ENCODE measurements at places on chromosomes 12 and 14. TPM values are rescaled to one million over a fixed set of nuclear protein-coding genes. Genes with fewer than 3 reads are reported as not detected.
A peak's percentile ranks its signal among the peaks of the same experiment; 100 is the strongest.

GRCh38 chr12:52083638-52083996 is 4.1 kb downstream of the SMIM41 start:
- DNase-seq, result no peak
- H3K4me1 ChIP-seq, result peaks cover 67% of the 10 kb centered on the region
- no peak overlapping the region for H3K4me3 ChIP-seq
- no peaks in the 10 kb centered on the region for H3K27me3 ChIP-seq
- H3K27ac ChIP-seq, result no peak overlapping the region

DNA sequence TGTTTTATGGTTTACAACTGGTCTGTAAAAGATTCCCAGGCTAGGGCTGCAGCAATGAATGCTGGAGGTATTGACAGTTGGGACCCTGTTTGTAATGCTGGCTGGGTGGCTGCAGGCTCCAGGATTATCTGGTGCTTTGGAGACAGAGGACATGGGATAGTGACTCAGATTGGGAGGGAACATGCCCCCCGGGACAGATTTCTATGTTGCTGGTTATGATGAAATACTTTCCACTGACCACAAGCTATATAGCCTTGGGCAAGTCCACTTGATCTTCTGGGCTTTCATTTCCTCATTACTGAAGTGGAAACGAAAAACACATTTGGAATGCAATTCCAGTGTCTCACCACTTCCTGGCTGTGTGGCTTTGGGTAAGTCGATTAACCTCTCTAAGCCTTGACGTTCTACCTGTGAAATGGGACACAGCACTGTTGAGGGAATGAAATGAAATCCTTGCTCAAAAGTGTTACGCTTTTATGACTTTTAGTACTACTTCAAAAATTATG is 6.3 kb upstream of the TPCN1 start:
- no peaks in the 10 kb centered on the region for H3K4me1 ChIP-seq
- H3K27ac ChIP-seq, result peak overlapping the region; percentile 58
- no peaks in the 10 kb centered on the region for H3K27me3 ChIP-seq

- DNase-seq, result peak; percentile 15
- H3K4me1 ChIP-seq, result no peaks in the 10 kb centered on the region
- H3K27ac ChIP-seq, result no peak overlapping the region
Measured at GRCh38 chr12:67630373-67631088, 18.0 kb upstream of the DYRK2 start.

DNA sequence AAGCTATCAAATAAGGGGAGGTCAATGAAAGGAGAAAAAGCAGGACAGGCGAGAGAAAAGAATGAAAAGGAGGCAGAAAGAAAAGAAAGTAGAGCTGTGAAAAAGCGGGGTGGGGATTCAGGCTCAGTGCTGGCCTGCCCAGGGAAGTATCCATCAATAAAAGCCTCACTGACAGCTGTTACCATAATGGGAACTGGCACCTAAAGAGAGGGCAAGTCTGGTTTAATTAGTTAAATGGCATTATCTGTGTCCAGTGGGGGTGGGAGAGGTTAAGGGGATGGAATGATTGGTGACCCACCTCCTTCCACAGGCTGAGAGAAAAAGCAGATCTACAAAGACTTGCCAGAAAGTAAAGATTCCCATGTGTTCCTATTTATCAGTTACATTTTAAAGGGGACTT is 7.4 kb downstream of the SALL2 start:
- H3K27me3 ChIP-seq, result no peaks in the 10 kb centered on the region
- no peaks in the 10 kb centered on the region for H3K4me1 ChIP-seq
- no peak for DNase-seq
- H3K4me3 ChIP-seq, result no peak overlapping the region
- H3K27ac ChIP-seq, result no peak overlapping the region
- H3K36me3 ChIP-seq, result no peaks in the 10 kb centered on the region

- H3K27ac ChIP-seq, result no peak overlapping the region
- no peaks in the 10 kb centered on the region for H3K4me1 ChIP-seq
- no peak overlapping the region for H3K4me3 ChIP-seq
- H3K27me3 ChIP-seq, result no peaks in the 10 kb centered on the region
Measured at GRCh38 chr14:51490205-51490604, 161.5 kb upstream of the FRMD6 start.

DNA sequence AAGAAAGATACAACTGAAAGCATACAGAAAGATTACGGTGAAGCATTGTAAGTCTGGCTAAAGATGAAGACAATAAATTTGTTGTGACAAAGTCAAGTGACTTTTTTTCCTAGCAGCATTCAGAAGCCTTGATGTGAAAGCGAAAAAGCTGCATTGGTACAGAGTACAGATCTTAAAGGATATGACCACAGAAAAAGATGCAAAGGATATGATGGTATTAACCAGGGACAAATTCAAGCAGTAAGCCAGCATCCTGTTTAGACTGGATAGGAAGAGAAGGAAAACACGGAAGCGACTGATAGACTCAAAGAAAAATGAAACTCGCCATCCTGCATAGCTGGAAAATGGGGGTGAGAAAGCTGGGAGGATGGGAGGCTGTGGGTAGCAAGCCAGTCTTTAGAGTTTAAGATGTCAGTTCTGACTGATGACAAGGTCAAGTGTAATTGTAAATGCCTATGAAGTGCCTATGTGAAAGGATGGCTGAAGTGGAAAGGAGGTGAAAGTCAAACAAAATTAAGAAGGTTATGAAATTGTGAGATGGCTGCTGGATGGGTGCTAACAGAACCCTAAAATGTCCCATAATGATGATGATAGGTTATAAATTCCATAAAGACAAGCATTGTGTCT is 92.4 kb downstream of the PHLDA1 start:
- no peak for DNase-seq
- H3K36me3 ChIP-seq, result no peaks in the 10 kb centered on the region

- no peak overlapping the region for H3K4me3 ChIP-seq
- no peak for DNase-seq
- no peak overlapping the region for H3K27ac ChIP-seq
Measured at GRCh38 chr12:80837342-80837978, 100.3 kb downstream of the LIN7A start.

DNA sequence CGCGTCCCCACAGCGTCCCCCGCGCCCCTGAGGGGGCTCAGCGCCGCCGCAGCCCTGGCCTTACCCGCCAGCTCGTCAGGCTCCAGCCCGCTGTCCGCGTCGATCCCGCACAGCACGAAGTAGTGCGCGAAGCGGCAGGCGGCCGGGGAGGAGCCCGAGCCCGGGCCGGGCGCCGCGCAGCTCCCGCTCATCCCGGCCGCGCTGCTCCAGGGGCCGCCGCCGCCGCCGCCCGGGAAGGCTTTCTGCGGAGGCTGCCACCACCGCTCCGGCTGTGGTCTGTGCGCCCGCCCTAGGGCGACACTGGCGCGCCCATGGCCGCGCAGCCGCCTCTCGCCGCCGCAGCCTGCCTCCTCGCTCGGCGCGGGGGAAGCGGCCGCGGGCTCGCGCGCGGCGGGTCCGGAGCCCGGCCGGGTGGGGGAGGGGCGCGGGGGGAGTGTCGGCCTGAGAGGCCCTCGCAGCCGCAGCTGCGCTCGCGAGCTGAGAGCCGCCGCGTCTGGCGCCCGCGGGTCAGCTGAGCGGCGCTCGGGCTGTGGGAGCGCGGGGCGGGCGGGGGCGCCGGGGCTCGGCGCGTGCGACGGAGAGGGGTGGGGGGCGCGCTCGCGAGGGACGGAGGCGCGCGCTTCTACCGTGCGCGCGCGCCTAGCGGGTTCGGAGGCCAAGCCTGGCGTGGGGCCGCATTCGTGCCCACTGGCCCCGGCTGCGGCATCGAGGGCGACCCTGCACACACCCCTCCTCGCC is at the start of gene DENND5B:
TSS of gene DENND5B (minus strand) at position 495 of the 738 bp plus-strand sequence. CDS start at position 191, 304 bp downstream.
- H3K36me3 ChIP-seq, result no peaks in the 10 kb centered on the region
- H3K4me1 ChIP-seq, result peaks cover 27% of the 10 kb centered on the region
- DNase-seq, result peak; percentile 55
- peak within 1 kb of the TSS; percentile 73 for H3K4me3 ChIP-seq
- H3K27me3 ChIP-seq, result no peaks in the 10 kb centered on the region
- peak within 1 kb of the TSS; percentile 94 for H3K27ac ChIP-seq

- no peak for DNase-seq
- H3K4me1 ChIP-seq, result no peaks in the 10 kb centered on the region
- H3K4me3 ChIP-seq, result no peak overlapping the region
- H3K36me3 ChIP-seq, result no peaks in the 10 kb centered on the region
Measured at GRCh38 chr12:97681612-97682504, 219.3 kb downstream of the RMST start.

DNA sequence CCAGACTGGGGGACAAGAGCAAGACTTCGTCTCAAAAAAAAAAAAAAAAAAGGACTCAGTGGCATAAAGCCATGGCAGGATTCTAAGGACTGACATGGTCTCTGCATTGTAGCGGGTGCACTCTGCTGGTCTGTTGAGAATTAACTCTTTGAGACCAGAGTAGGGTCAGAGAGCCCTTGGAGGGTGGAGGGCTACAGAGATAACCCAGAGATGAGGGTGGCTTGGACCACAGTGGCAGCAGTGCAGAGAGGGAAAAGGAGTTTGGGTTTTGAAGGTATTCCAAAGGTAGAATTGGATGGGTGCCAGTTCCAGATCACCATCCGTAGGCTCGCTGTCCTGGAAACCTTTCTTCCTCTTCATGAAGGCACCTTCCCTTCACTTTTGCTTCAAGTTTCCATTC is 14.3 kb upstream of the DYNC1H1 start:
- H3K27ac ChIP-seq, result no peak overlapping the region
- no peak overlapping the region for H3K4me3 ChIP-seq
- no peak for DNase-seq
- no peaks in the 10 kb centered on the region for H3K36me3 ChIP-seq
- no peaks in the 10 kb centered on the region for H3K27me3 ChIP-seq

GRCh38 chr12:12191008-12191407 is 75.8 kb downstream of the LRP6 start:
- H3K27ac ChIP-seq, result no peak overlapping the region
- no peaks in the 10 kb centered on the region for H3K27me3 ChIP-seq
- DNase-seq, result no peak
- no peaks in the 10 kb centered on the region for H3K36me3 ChIP-seq
- peaks cover 27% of the 10 kb centered on the region for H3K4me1 ChIP-seq
- no peak overlapping the region for H3K4me3 ChIP-seq

DNA sequence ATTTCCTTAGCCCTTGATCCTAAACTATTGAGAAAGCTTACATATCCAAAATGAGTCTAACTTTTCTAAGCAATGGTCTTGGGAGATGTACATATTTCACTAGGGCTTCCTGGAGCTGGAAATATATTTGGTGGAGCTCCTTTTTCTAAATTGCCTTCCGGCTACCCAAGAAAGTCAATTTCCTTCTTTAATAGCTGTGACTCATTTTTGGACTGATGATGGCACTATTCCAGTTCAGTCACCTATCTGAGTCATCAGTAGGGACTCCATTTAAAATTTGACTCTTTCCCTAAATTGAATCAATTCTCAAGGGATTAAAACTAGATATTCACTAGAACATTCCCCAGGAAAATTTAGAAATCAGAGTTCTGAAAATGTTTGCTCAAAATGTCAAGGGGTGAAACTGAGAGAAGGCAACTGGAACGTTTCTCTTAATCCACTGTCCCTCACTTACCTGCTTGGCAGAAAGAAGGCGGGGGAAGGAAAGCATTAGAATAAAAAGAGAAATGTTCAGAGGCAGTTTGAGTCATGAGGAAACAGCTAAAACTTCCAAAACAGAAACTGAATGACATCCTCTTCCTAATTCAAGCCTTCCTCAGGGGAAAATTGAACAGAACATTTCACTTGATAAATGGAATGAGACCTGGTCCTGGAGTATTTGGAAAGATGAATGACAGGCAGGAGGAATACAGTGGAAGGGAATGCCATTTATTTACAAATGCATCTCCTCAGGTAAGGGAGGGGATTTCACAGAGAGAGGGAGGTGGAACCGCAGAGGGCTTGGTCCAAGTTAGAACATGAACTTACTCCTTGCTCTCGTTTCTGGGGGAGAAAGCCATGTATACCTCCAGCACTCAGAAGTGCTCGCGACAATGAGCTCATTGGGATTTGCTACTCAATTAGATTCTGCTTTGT is 91.2 kb downstream of the RGS6 start:
- H3K4me1 ChIP-seq, result no peaks in the 10 kb centered on the region
- no peak overlapping the region for H3K4me3 ChIP-seq
- no peaks in the 10 kb centered on the region for H3K27me3 ChIP-seq
- DNase-seq, result no peak
- H3K27ac ChIP-seq, result no peak overlapping the region

- no peaks in the 10 kb centered on the region for H3K36me3 ChIP-seq
- H3K4me1 ChIP-seq, result peaks cover 21% of the 10 kb centered on the region
- H3K27me3 ChIP-seq, result no peaks in the 10 kb centered on the region
Measured at GRCh38 chr14:32675433-32675832, 263.2 kb upstream of the NPAS3 start.

DNA sequence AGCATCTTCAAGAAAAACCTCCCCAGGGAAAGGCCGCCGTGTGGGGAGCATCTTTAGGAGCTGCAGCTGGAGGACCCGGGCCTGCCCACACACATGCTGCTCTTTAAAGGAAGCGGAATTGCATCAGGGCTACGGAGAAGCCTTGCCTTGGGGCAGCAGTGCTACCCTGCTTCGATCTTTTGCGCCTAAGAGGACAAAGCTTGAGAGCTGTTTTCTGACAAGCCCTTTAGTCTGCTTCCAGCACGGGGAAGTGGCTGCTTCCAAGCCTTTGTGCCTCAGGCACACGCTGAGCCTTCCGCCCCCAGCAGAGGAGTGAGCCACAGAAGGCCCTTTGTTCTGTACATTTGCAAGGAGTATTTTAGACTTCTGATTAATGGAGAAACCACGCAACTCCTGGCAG is 31.5 kb downstream of the COA8 start:
- no peak for DNase-seq
- no peaks in the 10 kb centered on the region for H3K27me3 ChIP-seq
- no peak overlapping the region for H3K27ac ChIP-seq
- no peaks in the 10 kb centered on the region for H3K4me1 ChIP-seq
- no peak overlapping the region for H3K4me3 ChIP-seq

GRCh38 chr12:107749083-107749482 is 11.9 kb downstream of the PRDM4 start:
- H3K36me3 ChIP-seq, result no peaks in the 10 kb centered on the region
- no peak overlapping the region for H3K27ac ChIP-seq
- no peaks in the 10 kb centered on the region for H3K27me3 ChIP-seq
- H3K4me1 ChIP-seq, result no peaks in the 10 kb centered on the region

Gene GALNT8
- total RNA-seq, result not detected

Gene LRRC10
- total RNA-seq, result not detected

Gene C12orf54
- not detected for total RNA-seq

Gene SPIC
- total RNA-seq, result not detected

Gene PPM1H
- 0.98 TPM for total RNA-seq

Gene CISTR
- total RNA-seq, result not detected

Gene ITFG2
- 5.1 TPM for total RNA-seq

Gene ESYT1
- total RNA-seq, result 77.7 TPM

Gene MYO1A
- not detected for total RNA-seq

Gene NEUROD4
- not detected for total RNA-seq

Gene RNFT2
- 0.55 TPM for total RNA-seq
